ENCODE measurements at places on chromosomes 7 and 10.

DNA sequence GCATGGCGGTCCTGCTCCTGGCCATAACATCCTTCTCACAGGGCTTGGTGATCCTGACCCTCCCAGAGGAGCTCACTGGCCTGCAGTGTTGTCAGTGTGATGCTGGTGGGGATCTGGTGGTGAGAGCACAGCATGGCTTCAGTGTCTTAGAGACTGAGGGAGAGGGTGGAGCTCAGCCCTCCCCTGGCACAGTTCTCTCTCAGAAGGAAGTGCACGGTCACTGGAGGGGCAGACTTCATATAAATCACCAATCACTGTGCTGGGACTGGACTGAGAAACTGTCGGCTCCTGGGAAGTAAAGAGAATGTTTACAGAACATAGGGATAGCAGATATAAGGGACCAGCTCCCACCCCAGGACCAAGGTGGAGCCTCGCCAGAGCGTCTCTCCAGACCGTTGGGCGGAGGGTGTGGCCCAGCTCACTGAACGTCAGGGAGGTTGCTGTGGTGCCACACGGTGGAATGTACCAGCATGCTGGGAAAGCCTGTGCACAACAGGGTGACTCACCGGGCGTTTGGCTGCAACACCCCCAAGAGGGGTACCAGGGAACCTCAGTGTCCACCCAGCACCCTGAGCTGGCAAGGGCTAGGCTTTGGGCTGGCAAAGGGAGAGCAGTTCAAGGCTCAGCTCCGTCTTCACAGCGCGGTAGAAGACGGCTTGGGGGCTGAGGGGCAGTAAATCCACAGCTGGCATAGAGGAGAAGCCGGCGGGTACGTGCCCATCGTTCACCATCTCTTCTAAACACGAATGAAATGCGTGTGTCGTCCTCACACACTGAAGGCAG, 8.8 kb upstream of the GET4 start:
- no peak for DNase-seq

GRCh38 chr7:155660059-155660757, 15.7 kb downstream of the RBM33 start:
- DNase-seq = no peak

DNA sequence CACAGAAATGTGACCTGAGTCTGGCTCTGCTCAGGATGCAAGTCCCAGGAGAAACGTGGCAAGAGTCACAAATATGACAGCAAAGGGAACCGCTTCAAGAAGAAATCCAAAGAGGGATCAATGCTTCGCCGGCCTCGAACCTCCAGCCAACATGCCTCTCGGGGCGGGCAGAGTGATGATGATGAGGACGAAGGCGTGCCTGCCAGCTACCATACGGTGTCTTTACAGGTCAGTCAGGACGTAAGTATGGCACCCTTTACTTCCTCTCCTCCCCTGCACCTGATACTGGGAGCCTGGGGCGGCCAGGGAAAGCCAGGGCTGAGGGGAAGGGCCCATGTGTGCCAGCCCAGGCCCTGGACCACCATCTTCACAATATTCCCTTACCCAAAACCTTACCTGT, 18.6 kb upstream of the NFKB2 start:
- DNase-seq = no peak

DNA sequence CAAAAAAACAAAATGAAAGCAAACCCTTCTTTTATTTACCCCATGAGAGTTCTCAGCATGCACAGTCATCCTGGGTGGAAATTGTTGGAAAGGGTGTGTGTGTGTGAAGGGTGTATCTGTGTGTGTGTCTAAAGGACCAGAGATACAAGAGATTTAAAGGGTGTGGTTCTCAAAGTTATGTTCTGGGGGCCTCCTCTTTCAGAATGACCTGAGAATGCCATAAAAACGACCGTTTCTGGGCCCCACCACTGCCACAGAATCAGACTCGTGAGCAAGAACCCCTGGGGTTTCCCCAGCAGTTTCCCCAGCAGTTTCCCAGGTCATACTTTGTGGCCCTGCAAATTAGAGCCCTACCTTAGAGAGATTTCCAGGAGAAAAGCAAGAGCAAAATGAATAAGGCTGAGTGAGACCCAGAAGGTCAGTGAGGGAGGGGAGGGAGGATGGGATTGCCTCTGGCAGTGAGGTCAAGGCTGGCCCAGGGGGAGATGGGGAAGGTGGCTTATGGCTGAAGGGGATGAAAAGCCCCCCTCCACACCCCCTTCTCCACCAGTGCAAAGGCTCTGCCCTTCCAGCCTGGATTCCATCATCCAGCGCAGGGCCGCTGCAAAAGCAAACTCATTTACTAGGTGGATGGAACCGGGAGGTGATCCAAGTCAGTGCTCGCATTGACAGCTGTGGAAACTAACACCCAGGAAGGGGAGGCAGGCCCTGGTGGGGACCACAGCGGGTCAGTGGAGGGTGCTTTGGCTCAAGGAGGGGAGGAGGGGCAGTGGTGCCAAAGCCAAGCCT, 10.2 kb downstream of the PYROXD2 start:
- DNase-seq = no peak

DNA sequence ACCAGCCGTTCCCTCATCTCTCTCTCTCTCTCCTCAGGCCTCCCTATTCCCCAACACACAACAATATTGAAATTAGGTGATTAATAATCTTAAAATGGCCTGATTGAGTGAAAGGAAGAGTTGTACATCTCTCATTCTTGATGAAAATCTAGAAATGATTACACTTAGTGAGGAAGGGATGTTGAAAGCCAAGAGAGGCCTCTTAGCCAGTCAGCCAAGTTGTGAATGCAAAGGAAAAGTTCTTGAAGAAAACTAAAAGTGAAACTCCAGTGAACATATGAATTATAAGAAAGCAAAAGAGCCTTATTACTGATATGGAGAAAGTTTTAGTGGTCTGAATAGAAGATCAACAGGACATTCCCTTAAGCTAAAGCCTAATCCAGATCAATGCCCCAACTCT, 695.1 kb downstream of the GRID1 start:
- DNase-seq = no peak

DNA sequence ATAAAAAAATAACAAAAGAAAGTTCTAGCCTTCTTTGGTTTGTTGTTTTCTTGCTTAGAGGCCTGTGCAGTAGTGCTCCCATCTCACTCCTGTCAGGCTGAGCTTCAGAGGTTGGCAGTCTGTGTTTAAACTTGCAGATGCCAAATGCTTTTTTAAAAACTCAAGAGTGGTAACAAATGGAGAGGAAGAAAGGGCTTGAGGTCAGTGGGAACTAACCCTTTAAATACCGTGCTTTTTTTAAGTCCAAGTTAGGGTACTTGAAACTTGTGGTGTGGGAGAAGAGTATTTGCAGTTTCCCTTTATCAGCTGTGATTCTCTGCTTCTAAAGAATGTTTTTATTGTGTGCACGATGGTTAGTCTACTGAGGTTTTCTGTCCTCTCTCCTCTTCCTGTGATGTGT, 29.4 kb downstream of the ZRANB1 start:
- DNase-seq = no peak

DNA sequence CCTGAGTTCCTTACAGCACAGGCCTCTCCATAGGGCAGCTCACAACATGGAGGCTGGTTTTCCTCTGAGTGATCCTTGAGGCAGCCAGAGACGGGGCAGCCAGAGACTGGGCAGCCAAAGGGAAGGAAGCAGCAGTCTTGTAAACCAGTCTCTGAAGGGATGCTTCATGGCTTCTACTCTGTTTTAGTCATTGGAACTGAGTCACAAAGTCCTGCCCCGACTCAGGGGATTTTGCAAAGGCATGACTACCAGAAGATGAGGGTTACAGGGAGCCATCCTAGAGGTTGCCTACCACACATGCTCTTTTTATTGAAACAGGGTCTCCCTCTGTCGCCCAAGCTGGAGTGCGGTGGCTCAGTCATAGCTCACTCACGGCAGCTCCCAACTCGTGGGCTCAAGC, 44.4 kb upstream of the COMMD3 start:
- no peak for DNase-seq

- DNase-seq = no peak
These were observed 33.6 kb downstream of the TMEM106B start for GRCh38 chr7:12244694-12245093.

DNA sequence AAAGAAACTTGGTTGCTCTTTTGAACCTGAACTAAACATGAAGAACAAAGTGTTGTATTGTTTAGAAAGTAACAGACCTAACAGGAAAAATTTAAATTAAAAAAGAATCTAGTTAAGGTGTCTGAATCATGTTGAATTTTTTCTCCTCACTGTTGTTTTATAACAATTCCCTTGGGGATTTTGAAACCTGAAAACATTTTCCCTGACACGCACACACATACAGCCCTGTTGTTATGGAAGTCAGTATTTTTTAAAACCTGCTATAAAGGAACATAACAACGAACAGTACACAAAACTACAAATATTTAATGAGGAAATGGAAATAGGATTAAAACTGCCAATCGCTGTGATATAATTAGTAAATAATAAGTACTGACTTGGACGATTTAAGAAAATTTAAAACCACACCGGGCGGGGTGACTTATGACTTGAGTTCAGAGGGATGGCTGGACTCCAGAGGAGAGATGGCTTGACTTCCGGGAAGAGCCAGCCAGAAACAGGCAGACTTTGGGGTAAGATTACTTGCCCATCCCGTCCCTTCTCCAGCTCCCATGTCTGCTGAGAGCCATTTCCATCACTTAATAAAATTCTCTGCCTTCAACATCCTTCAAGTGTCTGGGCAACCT, 16.2 kb upstream of the SPOCK2 start:
- no peak for DNase-seq

DNA sequence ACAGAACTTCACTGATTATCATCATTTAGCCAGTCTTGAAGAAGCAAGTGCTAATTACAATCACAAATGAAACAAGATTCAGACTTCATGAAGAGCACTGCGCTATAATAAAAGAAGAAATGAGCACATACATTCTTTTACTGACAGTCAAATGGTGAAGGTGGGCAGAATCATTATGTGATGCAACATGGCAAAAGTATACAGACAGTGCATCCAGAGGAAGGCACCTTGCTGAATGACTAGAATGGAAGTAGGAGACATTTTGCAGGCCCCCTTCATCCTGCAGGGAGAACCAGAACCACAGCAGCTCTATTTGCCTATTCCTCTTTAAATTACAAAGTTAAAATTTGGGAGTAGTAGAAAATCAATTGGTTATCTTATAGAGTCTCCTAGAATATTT, 31.0 kb upstream of the CC2D2B start:
- no peak for DNase-seq

DNA sequence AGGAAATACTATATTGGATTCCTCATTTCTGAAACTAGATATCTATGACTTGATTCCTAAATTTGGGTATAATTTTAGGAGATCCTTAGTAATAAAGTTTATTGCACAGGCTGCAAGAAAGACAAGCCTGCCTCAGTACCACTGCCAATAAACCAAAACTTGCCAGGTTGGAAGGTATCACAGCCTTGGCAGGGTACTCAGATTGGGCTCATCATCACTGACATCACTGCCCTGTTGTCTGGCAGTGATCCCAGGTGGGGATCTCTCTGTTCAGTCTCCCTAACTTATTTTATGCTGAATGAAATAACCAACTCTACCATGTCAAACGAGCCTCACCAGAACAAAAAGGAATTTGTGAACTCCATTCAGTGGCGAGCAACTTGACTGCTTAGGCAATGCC, 18.8 kb downstream of the FIGNL1 start:
- no peak for DNase-seq

- DNase-seq = no peak
These were observed 74.2 kb downstream of the MINPP1 start for GRCh38 chr10:87578842-87579401.

DNA sequence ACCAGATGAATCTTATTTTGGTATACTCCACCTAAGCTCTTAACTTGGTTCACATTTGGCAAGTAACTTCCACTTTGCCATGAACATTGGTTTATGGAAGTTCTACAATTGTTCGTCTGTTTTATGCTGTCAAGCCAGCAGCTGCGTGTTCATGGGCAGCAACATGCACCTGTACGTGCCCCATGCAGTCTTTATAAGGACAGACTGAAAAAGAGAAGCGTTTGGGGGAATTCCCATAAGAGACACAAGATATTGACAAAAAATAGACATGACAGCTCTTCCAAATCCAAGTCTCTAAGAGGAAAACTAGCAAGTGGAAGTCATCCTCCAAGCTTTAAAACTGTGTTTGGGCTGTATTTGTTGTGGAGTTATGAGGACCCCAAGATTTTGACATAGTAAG, 151.6 kb downstream of the SLC16A9 start:
- no peak for DNase-seq

DNA sequence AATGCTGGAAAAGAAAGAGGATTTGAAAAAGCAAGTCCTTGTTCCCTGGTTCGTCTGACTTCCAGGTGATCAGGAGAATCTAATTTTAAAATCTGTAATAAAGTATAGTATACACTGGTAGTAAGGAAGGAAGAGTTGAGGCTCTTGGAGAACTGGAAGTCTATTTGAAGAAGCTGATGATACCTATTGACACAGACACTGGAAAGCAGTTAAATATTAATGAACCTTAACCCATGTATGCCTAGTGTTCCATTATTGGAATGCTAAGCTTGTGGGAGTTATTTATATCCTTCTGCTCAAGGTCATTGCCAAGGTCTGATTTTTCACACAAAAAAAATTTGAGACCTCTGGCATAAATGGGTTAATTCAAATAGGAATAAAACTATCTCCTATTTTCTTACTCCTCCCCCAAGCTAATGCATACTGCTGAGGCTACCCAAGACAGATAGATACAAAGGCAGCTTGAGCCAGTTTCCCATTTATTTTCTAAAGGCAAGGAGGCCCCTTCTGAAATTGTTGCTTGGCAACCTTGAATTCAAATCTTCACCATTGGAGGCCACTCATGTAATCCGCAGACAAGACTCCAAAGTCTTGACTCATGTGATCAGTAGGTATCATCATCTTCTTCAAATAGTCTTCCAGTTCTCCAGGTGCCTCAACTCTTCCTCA, 110.2 kb downstream of the FZD1 start:
- DNase-seq = no peak

DNA sequence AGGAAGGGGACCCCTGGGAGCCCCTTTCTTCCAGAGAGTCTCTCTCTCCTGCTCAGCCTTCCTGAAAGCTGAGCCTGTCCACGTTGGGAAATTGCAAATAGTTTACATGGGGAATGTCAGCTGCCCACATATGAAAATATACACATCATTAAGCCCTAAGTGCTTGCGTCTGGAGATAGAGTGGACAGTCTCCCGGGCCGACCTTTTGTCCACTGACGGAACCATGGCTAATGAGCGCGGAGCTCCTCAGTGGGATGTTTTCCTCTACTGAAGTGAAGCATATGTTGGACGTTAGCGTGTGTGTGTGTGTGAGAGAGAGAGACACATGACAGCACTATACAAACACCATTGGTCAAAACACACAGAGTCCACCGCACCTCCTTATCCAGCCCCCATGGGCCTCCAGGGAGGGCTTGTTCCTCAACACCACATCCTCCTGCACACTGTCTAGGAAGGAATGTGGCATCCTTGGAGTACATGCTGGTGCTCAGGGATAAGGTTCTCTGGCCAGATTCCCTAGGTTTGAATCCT, 128.4 kb downstream of the RGS10 start:
- no peak for DNase-seq

DNA sequence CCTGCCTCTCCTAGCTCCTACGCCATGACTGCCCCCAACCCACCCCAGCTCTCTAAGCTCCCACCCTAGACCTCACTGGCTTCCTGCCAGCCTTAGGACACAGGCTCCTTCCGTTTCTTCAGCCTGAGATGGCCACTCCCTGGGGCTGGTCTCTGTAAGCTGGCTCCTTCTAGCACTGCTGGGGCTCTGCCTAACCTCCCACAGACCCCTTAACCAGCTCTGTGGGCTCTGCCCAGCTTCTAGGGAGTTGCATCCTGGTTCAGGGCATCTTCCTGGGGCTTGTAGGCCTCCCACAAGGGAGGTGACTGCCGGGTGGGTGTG, 478.6 kb upstream of the KLF6 start:
- DNase-seq = no peak

Data from mesothelial cell of epicardium (in vitro differentiated cells).